ENCODE measurements at places on chromosomes 12 and 14.

GRCh38 chr12:100753837-100754236, 40.7 kb upstream of the ANO4 start:
- no peak for DNase-seq

- no peak for DNase-seq
Observed at GRCh38 chr14:52253503-52253902, 14.0 kb upstream of the PTGDR start.

- no peak for DNase-seq
Observed at GRCh38 chr12:6065863-6066199, 58.6 kb downstream of the VWF start.

DNA sequence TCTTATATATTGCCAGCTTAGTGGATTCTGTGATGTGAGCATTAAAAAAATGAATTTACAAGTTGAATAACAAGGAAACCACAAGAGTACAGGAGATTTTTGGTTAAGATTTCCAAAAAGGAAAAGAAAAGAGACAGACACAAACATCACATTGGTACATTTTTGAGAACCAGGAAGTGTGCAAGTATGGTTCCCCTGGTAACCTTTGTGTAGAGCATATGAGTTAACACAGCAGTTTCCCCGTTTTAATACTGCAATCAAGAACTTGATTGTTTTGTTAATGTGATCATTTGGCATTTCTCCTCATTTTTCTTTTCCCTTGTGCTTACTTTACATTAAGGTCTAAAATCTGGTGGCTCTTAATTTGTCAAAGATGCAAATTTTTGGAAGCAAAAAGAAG, 490.4 kb upstream of the ATP2B1 start:
- DNase-seq: no peak

GRCh38 chr12:10163084-10163483, 8.8 kb downstream of the OLR1 start:
- DNase-seq: no peak

- DNase-seq: no peak
Observed at GRCh38 chr12:32450768-32451167, 51.4 kb downstream of the FGD4 start.

- no peak for DNase-seq
Observed at GRCh38 chr12:99910342-99910741, 74.4 kb downstream of the ANKS1B start.

DNA sequence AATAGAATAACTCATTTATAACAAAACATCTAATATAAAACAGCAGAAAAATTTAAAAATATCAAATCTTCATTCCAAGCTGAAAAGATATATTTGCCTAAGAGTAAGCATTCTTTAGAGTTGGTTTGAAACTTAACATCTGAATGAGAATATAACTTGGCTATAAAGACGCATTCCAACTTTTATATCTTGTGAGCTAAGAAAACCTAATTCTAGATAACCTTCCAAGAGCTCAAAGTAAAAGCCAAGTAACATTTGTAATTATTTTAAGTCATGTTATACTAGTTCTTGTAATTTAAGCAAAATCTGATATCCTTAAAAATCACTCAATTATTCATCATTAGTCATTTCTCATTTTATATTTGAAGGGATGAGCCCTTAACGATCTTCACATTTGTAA, 368.9 kb downstream of the C12orf50 start:
- no peak for DNase-seq

DNA sequence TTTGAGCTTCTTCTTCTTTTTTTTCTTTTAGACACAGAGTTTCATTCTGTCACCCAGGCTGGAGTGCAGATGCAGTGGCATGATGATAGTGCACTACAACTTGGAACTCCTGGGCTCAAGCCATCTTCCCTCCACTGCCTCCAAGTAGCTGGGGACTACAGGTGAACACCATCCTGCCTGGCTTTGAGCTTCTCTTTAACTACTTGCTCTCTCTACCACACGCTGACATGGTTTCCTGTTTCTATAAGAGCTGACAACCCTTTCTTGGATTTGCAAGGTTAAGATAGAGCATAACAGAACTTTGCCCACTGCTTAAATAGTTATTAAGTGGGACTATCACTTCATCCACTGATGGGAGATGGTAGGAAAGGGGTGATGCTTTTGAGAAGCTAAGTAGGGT, 82.4 kb upstream of the SLC38A2 start:
- DNase-seq: no peak

DNA sequence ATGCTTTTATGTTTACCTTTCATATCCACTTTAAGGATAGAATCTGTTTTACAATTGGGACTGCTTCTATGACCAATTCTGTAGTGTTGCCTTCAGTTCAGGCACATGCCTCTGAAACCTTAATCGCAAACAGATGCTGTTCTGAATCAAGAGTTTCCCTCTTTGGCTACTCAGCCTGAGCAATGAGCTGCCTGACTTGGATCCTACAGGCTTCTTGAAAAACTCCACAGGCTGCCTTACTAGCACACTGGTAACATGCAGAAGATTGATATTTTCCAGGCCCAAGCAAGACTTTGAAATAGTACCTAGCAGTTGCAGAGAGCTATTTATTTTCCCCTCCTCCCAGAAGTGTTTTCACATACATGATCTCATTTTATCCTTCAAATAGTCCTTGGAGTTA, 34.8 kb upstream of the PMCH start:
- no peak for DNase-seq

DNA sequence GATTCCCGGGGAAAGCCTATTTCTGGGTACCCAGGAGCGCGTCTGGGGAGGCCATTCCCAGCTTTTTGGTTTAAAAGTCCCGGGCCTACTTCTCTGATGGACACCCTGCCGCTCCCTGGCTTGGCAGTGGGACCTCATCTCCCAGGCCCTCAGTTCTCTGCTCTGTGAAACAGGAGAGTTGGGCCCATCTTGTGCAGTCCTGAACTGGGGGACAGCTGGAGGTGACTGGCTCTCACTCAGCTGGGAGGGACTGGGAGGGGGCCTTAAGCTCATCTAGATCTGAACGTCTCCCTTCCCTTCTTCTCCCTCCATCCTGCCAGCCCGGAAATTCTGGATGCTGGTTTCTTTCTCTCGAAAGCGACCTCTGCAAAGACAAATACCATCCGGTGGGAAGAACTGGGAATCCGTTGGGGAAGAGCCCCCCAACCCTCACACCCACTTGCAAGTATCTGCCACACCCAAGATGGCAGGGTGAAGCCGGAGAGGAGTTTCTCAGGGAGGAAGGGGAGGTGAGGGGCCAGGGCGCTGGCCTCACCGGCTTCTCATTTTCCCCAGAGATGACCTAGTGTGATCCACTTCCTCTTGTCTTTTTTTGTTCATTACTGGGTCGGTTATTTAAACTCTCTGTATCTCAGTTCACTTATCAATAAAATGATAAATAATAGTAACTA, 1.4 kb downstream of the RIN3 start:
- DNase-seq: no peak

- no peak for DNase-seq
Observed at GRCh38 chr12:26614011-26614616, 218.9 kb downstream of the ITPR2 start.

GRCh38 chr12:27332714-27333402, at the start of gene BMAL2:
Gene BMAL2 (plus strand): TSS chr12:27332836. CDS start chr12:27333073, 237 bp downstream.
- DNase-seq: peak; percentile 8

- DNase-seq: no peak
Observed at GRCh38 chr12:6615802-6616201, 8.6 kb upstream of the CHD4 start.

DNA sequence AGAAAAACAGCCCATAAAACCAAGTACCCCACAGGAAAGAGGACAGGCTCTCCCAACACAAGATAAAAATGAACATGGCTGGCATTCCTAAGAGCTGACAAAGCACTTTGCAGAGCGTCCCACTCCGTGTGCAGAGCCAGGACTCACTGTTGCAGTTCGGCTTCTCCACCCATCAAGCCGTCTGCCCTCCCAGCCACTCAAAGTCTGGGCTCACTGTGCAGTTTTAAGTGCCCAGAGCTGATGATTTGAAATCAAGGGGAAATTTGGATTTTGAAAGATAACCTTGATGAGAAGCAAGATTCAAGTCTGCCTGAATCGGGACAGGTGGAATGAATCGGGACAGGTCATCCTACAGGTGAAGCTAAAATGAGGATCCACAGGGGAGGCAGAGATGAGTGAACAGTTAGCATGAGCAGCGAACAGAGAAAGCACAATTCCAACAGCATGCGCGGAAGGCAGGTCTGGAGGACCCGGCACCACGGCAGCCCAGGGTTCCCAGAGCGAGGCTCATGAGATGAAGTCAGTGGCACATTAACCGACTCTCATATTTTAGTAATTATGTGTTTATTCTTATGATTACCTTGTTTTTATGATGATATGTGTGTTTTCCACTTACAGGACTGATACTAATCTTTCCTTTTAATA, 39.8 kb upstream of the GPR68 start:
- no peak for DNase-seq

GRCh38 chr14:50932592-50933495, 11.4 kb downstream of the PYGL start:
- no peak for DNase-seq

GRCh38 chr14:99820702-99821331, 27.6 kb downstream of the EML1 start:
- no peak for DNase-seq

DNA sequence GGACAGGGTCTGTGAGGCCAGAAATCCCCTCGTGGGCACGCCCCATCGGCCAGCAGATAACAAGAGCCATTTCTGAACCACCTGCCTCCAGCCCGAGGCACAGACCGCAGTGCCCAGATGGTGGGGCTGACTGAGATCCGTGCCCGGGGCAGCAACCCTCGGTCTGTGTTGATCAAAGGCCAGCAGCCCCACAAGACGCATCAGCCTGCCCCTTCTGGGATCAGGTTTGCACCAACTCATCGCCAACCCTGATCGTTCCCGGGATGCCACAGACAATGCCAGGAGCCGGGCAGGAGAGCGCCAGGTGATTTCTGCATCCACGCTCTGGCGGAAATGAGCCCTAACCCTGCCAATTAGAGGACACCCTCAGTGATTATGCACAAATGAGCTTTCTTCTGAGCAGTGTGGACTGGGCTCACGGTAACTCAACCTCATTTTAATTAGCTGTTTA, 64.5 kb downstream of the TESC start:
- DNase-seq: no peak

DNA sequence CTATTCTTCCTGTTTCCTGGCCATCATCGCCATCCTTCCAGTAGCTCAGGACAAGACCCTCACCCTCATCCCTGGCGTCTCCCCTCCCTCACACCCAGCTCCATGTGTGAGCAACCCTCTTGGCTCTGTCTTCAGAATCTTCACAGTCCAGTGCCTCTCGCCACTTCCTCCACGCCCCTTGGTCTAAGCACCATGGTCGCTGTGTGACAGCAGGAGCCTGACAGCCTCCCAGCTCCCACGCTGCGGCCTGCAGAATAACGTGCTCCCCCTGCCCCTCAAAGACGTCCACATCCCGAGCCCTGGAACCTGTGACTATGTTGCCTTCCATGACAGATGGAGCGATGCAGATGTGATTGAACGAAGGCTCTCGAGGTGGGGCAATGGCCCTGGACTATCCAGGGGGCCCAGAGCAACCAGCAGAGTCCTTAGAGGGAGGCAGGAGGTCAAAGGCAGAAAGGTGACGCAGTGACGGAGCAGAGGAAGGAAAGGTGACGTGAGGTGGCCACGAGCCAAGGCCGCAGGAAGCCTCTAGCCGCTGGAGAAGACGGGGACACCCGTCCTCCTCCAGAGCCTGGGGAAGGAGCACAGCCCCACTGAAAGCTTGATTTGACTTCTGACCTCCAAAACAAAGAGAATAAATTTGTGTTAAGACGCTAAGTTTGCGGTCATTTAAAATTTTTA, 139.8 kb downstream of the CALM1 start:
- DNase-seq: no peak

DNA sequence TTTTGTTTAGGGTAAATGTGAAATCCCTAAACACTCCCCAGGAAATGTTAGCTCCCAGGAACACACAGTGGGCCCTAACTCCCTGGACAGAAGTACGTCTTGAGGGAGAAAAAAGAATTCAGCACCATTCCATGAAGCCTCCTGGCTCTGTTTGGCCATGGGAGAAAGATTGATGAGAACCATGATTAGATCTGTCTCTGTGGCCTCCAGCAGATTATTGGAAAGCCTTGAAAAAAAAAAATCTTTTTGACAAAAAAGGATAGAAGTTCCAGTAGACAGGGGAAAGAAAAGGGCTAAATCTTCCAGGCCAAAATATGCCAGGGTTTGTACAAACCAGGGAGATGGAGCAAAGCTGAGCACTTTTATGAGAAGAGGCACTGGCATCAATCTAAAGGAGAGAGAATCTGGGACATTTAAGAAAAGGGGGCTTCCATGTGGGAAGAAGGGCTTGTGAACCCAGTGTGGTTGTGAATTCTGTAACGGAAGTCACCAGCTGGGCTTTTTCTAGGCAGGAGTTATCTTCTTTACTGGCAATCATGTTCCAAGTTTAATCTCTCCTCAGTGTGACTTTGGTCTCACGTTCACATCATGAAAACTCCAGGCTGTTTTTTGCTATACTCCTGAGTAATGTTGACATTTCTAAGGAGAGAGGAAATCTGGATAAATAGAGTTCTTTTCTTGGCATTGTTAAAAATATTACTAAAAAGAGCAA, 426.7 kb downstream of the RAD51B start:
- no peak for DNase-seq

GRCh38 chr12:31849090-31849687, 110.0 kb upstream of the RESF1 start:
- no peak for DNase-seq

- no peak for DNase-seq
Observed at GRCh38 chr14:38197784-38198335, 9.8 kb upstream of the SSTR1 start.

DNA sequence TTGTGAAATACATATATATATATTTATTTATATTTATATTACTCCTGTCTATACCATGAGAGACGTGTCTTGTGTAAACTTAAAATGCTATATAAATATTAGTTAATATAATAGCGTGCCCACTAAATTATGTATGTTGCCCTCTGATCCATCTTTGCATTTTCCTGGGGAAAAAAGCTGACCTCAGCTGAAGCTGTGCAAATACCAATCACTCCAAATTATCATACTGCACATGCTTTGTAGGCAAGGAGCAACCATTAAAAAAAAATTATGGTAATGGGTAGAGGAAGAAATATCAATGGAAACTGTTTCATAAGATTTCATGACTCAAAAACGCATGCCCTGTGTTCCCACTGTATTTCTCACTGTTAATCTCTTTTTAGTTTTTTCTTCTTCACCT, 179.8 kb downstream of the ANO4 start:
- DNase-seq: no peak

- DNase-seq: no peak
Observed at GRCh38 chr14:76450476-76450875, 74.5 kb downstream of the ESRRB start.

- no peak for DNase-seq
Observed at GRCh38 chr12:110849221-110849620, 2.4 kb downstream of the CCDC63 start.

All from stimulated activated CD8-positive, alpha-beta memory T cell treated with anti-CD3 and anti-CD28 coated beads, Interleukin-12 subunit alpha, Interleukin-12 subunit beta, amount 100 ng/mL, for 4 hours (primary cell).